ENCODE measurements at places on chromosomes 16 and 17.
A peak's percentile ranks its signal among the peaks of the same experiment; 100 is the strongest.

DNA sequence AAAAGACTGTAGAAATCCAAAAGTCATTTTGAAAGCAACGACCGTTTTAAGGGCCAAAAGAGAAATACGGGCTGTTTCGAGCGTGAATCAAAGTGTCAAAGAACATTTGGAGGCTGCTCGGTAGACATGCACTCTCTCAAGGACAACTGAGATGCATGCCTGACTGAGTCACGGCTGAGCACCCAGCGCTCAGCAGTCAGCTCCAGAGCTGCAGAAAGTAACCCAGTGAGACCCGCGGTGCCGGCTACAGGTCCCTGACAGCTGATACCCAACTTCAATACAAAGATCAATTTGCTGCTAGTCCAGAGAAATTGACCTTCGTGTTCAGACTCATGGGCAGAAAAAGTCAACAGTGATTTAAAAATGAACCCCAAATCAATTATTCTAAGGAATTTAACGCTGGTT is 214.9 kb downstream of the STX8 start:
- no peaks in the 10 kb centered on the region for H3K27me3 ChIP-seq
- DNase-seq, result no peak
- H3K27ac ChIP-seq, result no peak overlapping the region
- H3K4me3 ChIP-seq, result no peak overlapping the region
- H3K36me3 ChIP-seq, result no peaks in the 10 kb centered on the region

DNA sequence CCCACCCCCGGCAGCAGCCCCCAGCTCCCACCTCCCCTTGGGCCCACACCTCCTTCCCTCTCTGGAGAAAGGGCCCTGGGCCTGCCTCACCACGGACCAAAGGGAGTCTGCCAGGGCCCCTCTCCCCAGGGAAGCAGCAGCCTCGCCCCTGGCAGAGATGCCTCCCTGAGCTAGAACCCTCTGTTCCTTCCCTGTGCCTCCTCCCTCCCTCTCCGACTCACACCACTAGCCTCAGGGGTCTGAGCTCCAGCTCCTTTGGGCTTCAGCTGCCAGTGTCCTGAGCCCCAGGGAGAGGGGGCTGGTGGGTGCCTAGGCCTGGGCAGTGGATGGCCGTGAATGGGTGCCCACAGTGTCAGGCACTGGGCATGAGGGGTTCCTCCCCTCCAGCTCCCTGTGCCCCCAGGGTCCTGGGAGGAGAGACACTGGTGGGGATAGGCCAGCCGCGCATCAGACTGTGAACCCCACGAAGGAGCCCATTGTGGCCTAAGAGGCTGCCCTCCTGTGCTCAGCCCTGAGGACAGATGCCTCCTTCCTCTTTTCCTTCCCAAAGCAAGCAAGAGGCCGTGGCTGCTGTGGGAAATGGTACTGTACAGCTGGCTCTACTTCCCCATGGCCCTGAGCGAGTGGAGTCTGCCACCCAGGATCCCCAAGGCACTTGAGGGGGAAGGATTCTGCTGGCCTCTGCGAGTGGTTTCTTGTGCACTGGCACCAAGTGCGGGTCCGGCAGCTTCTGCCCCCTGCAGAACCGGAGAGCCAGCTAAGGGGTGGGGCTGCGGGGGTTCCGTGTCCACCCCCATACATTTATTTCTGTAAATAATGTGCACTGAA is 20.7 kb downstream of the MMP15 start:
- no peak overlapping the region for H3K27ac ChIP-seq
- no peaks in the 10 kb centered on the region for H3K27me3 ChIP-seq
- DNase-seq, result no peak
- peaks cover 17% of the 10 kb centered on the region for H3K4me1 ChIP-seq

DNA sequence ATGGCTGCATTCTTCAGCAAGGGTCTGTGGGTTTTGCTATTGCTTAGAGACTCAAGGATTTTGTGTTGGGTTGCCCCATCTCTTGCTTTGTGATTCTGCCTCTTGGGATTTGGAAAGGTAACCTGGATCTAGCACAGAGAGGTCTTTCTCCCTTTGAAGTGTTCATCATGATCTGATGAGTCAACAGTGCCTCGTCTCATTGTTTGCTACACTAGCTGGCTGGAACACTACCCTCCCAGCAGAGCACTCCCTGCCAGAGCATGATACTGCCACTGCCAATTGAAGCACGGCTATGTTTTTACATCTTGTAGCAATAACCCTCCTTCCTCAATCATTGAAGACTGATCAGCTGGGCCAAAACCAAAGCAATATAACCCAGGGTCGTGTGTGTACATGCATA is 361.0 kb downstream of the CDH13 start:
- H3K4me3 ChIP-seq, result no peak overlapping the region
- H3K4me1 ChIP-seq, result no peaks in the 10 kb centered on the region
- no peaks in the 10 kb centered on the region for H3K27me3 ChIP-seq
- no peak for DNase-seq

DNA sequence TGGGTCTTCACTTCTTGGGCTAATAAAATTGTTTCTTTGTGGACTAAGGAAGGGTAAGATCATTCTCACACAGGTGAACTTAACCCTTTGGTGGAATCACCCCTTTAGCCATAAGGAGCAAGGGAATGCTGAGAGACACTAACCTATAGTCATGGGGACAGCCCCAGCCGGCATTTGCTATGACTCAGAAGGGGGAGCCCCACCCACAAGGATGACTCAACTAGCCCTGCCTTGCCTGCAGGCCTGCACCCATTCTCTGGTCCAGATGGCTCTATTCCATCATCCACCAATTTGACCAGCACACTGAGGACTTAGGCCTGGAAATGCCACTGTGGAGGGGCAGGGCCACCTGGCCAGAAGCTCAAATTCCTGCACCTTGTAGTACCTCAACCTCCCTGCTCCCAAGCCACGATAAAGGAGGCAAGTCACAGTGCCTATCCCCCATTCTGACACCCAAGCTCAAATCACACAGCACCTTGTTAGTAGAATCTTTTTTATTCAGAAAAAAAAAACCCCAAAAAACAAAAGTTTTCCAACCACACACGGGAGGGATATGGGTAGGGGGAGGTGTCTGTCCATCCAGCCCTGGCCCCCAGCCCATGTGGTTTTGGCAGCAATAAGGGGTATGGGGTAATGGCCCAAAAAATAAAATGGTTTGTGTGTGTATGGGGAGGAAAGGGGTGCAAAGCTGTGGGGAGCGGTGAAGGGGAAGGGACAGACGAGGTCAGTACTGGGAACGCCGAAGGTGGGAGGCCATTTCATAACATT is 3.0 kb downstream of the PFN1 start:
- peak overlapping the region; percentile 97 for H3K27ac ChIP-seq
- peak; percentile 75 for DNase-seq
- peaks cover 49% of the 10 kb centered on the region for H3K36me3 ChIP-seq
- peak overlapping the region; percentile 99 for H3K4me3 ChIP-seq
- H3K27me3 ChIP-seq, result no peaks in the 10 kb centered on the region

DNA sequence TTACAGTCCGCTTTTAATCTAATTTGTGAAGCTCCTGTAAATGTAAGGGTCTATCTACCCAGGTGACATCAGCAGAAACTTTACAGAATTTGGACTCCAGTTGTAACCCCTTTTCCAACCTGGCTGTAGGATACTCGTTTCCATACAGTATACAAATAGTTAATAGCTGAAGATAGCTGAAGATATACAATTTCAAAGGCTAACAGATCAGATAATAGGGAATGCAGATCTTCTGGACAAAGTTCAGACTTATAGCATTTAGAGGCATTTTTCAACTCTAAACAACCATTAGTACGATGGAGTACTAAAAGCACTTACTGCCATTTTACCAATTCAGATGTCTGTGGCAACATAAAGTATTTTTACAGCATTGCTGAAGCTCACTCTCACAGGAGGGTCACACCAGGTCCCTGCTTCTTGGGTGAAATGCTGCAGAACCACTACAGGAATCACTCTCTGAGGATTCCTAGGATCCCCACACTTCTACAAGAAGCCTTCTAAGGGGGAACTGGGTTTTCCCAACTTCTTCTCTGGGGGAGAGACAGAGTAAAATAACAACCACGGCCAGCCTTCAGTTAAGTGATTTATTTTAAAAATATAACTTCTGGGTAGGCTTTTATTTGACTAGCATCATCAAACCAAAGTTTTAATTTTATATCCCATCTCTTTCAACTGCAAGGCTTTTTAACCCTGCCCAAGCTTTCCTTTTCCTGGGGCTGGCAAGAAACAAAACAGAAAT is 2.9 kb downstream of the VEZF1 start:
- H3K27me3 ChIP-seq, result no peaks in the 10 kb centered on the region
- no peak overlapping the region for H3K27ac ChIP-seq
- H3K4me3 ChIP-seq, result peak overlapping the region; percentile 3
- no peak for DNase-seq
- peaks cover 64% of the 10 kb centered on the region for H3K4me1 ChIP-seq

DNA sequence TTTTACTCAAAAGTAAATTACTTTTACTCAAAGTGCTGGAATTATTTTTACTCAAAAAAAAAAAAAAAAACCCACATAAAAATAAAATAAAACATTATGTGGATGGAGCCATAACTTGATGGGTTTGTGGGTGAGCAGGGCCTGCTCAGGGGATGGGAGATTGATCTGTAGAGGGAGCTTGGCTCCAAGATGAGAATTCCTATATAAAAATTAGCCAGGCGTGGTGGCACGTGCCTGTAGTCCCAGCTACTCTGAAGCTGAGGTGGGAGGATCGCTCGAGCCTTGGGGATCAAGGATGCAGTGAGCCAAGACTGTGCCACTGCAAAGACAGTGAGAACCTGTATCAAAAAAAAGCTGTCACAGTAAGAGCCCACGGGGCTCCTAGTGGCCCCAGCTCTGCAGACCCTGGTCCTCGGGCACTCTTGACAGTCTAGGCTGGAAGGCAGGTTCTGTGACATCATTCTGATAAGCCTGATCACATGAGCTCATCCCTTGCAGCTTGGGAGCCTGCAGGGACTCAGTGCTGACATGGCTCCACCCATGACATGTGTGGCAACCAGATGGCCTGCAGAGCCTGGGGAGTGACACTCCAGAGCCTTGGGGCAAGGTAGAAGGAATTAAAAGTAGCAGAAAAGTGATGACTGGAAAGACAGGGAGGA is 42.5 kb downstream of the ST3GAL2 start:
- no peak overlapping the region for H3K4me3 ChIP-seq
- no peak for DNase-seq
- no peaks in the 10 kb centered on the region for H3K27me3 ChIP-seq
- peaks cover 14% of the 10 kb centered on the region for H3K36me3 ChIP-seq

- H3K27ac ChIP-seq, result no peak overlapping the region
- no peaks in the 10 kb centered on the region for H3K27me3 ChIP-seq
- no peaks in the 10 kb centered on the region for H3K36me3 ChIP-seq
- H3K4me3 ChIP-seq, result no peak overlapping the region
Measured at GRCh38 chr16:6496996-6497395, 835.6 kb upstream of the RBFOX1 start.

- H3K27me3 ChIP-seq, result peaks cover 11% of the 10 kb centered on the region
- no peak for DNase-seq
- H3K27ac ChIP-seq, result no peak overlapping the region
Measured at GRCh38 chr17:28247671-28248555, 71.1 kb upstream of the TMEM97 start.

DNA sequence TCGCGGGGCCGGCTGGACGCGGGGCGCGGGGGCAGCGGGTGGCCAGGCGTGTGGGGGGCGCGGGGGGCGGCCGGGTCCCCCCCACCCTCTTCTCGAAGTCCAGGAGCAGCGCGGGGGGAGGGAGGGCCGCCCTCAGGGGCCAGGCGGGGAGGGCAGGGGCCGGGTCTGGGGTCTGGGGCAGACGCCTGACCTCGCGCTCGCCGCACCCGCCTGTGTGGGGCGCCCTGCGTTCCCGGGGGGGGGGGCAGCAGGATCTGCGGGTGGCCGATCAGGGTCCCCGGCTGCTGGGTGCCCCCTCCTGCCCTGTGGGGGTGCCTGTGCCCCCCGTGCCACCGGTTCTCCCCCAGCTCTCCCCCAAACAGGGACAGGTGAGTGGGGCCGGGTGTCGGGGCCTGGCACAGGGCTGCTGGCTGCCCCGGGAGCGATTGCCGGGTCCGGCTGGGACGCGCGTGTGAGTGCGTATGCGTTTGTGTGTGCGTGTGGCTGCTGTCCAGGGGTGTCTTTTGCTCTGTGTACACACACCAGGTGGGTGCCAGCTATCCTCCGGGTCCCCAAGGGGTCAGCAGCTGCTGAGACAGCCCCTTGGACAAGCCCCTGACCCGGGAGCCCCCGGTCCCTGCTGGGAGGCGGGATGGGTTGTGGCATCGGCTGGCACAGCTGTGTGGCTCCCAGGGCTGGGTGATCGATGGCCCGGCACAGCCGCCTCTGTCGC is 663 bp downstream of the PRR35 start:
- H3K27me3 ChIP-seq, result peaks cover 29% of the 10 kb centered on the region
- H3K27ac ChIP-seq, result no peak overlapping the region
- no peak overlapping the region for H3K4me3 ChIP-seq
- peaks cover under 1% of the 10 kb centered on the region for H3K4me1 ChIP-seq
- no peaks in the 10 kb centered on the region for H3K36me3 ChIP-seq
- DNase-seq, result no peak

GRCh38 chr16:57244463-57244766 is 644 bp upstream of the ARL2BP start:
- H3K4me1 ChIP-seq, result no peaks in the 10 kb centered on the region
- peak overlapping the region; percentile 95 for H3K27ac ChIP-seq
- no peak for DNase-seq
- H3K36me3 ChIP-seq, result peaks cover 33% of the 10 kb centered on the region
- peak overlapping the region; percentile 80 for H3K4me3 ChIP-seq
- no peaks in the 10 kb centered on the region for H3K27me3 ChIP-seq

DNA sequence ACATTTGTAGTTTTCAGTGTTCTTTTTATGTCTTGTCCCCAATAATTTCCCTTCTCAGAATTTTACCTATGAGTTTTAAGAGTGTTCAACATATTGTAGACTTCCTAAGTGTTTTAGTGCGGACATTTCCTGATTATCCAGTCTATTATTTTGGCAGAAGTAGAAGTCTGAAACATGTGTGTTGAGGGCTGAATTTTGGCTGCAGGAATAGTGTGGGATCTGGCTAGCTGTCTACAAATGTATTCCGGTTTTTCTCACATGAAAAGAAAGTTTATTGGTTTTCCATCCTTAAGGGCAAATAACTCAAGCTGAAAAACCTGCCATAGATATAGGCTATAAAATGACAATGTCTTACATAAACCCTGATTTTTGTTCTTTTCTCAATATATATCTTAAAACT is 33.0 kb upstream of the CA10 start:
- H3K36me3 ChIP-seq, result no peaks in the 10 kb centered on the region
- no peak overlapping the region for H3K4me3 ChIP-seq
- H3K27ac ChIP-seq, result no peak overlapping the region
- H3K4me1 ChIP-seq, result no peaks in the 10 kb centered on the region
- H3K27me3 ChIP-seq, result peaks cover 7% of the 10 kb centered on the region

DNA sequence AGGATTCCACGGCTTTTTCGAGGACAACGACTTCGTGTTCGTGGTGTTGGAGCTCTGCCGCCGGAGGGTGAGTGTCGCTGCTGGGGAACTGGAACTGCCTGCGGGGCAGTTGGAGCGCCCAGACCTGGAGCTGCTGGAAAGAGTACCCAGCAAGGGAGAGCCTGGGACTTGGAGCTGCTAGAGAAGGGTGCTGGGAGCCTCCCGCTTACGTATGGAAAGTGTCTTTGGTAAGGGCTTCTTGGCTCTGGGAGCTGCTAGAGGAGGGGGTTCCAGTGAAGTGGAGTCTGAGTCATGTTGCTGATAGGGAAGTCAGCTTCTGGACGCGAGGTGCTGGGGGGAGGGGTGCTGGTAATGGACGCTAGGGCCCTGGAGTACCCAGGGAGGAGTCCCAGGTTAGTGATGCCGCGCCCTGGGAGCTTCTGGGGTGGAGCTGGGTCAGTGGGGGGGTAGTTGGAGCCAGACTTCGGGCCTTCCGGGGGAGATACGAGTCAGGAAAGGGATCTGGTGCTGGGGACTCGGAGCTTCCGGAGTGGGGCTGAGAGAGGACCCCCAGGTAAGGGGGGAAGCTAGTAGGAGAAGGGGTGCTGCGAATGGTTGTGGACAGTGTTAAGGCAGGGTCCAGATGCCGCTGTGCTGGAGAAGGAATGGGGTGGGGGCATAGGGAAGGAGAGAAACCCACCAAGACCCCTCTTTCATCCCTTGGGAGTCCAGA is 741 bp downstream of the PLK1 start:
- peaks cover 22% of the 10 kb centered on the region for H3K36me3 ChIP-seq
- no peaks in the 10 kb centered on the region for H3K27me3 ChIP-seq
- peaks cover 7% of the 10 kb centered on the region for H3K4me1 ChIP-seq
